ENCODE measurements at places on chromosomes 1 and 21. TPM values are rescaled to one million over a fixed set of nuclear protein-coding genes. Genes with fewer than 3 reads are reported as not detected.

Gene HTR6
- total RNA-seq = not detected

Gene MYOC
- total RNA-seq = 1.8 TPM

Gene CD164L2
- not detected for total RNA-seq

Gene WNT4
- 3.1 TPM for total RNA-seq

Gene FCRL3
- total RNA-seq = 0.33 TPM

Gene SPATA21
- not detected for total RNA-seq

Gene ASPM
- total RNA-seq = 20.5 TPM

Gene TMEM269
- 0.44 TPM for total RNA-seq
